ENCODE measurements at places on chromosomes 2 and 18. TPM values are rescaled to one million over a fixed set of nuclear protein-coding genes. Genes with fewer than 3 reads are reported as not detected.

Gene GPR55
- not detected for total RNA-seq

Gene BIRC6
- total RNA-seq = 125 TPM

Gene OTOS
- total RNA-seq = not detected

Gene PROKR1
- not detected for total RNA-seq

Gene IAH1
- total RNA-seq = 82.0 TPM

Gene PIEZO2
- 5.3 TPM for total RNA-seq

Gene SERPINB12
- not detected for total RNA-seq

Gene TDRD15
- not detected for total RNA-seq

Gene C2orf72
- under 0.01 TPM for total RNA-seq

Gene STAT4
- 4.1 TPM for total RNA-seq

Gene PAIP2B
- total RNA-seq = 0.47 TPM

Data from smooth muscle cell of the coronary artery (primary cell).